Inflammatory macrophage treated with lipopolysaccharide for 4 hours (primary cell): ENCODE measurements at places on chromosomes 7 and 10.

DNA sequence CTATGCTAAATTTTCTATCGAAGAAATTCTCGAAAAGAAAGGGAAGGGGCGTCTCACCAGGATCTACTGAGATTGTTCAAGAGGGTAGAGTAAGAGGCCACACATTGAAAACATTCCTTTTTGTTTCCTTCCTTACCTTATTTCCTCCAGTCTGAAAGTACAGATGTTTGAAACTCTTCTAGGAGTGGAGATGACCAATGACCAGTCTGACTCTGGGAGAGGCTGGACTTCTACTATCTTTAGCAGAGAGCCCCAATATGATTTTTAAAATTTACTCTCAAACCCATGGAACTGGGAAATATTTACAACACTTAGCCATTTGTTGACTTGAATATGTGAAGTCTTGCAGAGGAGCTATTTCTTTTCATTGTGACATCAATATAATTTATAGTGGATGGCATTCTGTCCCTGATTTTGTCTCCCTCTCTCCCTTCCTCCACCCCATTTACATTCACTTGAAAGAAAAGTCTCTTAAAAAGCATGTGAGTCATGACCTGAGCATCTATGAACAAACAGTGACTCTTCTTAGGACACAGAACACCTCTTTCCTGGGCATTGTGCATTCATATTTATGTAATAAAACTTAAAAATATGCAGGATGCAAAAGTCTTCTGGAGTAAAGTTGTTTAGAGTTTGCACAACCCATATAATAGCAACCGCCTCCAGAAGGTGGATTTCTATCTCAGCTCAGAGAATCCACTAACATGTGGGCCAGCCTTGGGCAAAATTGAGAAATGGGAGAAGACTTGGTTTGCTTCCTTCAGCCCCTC lies 31.2 kb upstream of the BMPER start:
- DNase-seq, result no peak

GRCh38 chr7:150403376-150404171 lies 24.4 kb downstream of the ZNF775 start:
- DNase-seq, result no peak

- DNase-seq, result no peak
Measured at GRCh38 chr10:3548702-3549101, 236.3 kb downstream of the KLF6 start.

DNA sequence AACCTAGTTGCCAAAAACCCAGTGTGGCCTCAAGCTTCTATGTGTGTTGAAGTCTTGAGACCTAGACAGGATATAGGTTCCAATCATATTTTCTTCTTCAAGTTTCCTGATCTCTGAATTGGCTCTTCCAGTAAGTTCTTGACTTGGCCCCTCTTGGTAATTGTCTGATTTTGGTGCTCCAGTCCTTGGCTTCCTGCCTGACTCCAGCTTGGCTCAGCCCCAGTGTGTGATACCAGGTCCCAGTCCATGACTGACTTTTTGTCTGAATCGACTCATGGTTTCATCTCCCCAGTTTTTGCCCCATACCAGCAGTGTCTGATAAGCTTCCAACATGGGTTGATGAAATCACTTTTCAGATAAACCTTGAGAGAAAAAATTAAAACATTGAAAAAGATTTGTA lies 72.3 kb downstream of the FAS start:
- DNase-seq, result no peak

DNA sequence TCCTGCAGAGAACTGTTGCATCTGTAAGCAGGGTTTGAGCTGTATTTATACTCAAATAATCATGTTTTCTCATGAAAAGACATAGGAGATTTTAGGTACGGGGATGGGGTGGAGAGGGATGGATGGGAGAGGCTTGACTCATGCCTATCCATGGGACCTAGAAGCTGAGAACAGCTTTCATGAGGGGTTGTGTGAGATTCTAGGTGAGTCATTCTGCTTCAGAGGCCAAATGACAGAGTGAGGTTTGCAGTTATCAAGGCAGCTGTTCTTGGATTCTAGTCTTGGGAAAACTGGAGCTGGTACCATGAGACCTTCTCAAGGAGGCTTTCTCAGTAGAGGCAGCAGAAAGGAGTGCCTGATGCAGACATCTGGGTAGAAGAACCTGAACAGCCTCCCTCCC lies 746.9 kb downstream of the TYW1 start:
- no peak for DNase-seq

DNA sequence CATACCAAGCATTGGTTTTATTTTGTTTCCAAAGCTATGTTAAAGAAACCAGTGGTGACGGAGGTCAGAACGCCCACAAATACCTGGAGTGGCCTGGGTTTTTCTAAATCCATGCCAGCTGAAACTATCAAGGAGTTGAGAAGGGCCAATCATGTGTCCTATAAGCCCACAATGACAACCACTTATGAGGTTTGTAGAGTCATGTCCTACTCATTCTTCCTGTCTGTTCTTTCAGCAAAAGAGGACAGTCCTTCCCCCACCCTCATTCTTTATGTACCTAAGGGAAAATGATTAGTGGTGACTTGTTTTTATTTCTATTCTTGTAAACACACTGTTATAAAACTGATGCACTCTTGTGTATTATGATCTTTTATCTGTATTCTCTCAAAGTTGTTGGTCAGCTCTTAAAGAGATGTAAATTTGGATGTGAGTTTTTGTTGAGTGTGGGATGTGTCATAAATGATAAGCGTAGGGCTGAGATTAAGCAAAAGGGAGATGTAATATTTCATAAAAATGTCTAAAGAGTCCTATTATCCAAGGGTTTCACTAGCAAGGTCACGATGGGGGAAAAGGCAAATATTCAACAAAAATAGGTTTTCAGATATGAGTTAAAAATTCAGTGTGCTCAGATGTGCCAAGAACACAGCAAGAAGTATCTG lies 294.4 kb downstream of the BICC1 start:
- no peak for DNase-seq

DNA sequence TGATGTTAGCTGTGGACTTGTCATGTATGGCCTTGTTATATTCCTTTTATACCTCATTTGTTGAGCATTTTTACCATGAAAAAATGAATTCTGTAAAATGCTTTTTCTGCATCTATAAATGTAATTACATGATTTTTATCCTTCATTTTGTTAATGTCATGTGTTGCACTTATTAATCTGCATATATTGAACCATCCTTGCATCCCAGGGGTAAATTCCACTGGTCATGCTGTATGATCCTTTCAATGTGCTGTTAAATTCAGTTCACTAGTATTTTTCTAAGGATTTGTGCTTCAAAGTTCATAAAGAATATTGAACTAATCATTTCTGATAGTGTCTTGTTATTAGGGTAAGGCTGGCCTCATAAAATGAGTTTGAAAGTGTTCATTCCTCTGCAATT lies 31.9 kb upstream of the AHR start:
- DNase-seq, result no peak

DNA sequence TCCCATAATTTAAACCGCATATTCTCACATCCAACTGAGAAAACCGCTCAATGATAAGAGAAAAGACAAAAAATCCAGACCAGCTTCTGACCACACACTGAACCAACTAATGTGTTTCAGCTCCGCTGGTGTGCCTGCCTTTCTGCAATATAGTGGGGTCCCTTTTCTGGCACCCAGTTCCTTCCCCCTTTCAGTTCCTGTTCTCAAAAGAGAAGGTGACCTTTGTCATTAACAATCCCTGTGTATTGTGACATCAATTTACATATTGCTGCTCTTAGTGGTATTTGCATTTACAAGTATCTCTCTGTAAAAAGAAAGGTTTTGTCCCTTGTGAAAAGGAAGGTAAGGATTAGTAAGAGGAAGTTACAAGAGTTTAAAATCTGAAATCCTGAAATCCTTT lies 1.4 kb downstream of the PPP1R17 start:
- DNase-seq, result peak; percentile 91

DNA sequence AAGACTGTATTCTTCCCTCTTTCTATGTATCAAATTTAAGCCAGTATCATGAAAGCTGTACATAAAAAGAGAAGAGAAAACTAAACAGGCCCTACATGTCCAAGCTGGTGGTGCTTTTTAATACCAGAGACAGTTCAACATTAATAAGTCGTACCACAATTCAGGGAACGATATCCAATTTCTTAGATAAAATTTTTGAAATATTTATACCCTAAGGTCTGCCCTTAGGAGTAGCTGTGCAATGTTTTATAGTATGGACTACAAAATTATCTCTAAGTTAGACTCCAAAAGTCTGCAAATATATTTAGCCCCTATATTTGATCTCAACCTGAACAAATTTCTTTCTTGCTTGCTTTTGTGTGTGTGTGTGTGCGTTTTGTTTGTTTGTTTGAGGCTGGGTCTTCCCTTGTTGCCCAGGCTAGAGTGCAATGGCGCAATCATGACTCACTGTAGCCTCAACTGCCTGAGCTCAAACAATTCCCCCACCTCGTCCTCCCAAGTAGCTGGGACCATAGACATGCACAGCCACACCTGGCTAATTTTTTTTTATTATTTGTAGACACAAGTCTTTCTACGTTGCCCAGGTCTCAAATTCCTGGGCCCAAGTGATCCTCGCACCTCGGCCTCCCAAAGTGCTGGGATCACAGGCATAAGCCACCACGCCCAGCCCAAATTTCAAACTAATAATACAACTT lies 13.2 kb downstream of the ARHGAP19 start:
- peak; percentile 40 for DNase-seq

- no peak for DNase-seq
Measured at GRCh38 chr7:135789956-135790355, 41.3 kb upstream of the FAM180A start.

- DNase-seq, result no peak
Measured at GRCh38 chr7:123131556-123131955, 68.2 kb downstream of the SLC13A1 start.

GRCh38 chr7:50270531-50271018 lies 33.9 kb upstream of the IKZF1 start:
- no peak for DNase-seq

- peak; percentile 51 for DNase-seq
Measured at GRCh38 chr10:72254813-72255568, 18.7 kb upstream of the DDIT4 start.

DNA sequence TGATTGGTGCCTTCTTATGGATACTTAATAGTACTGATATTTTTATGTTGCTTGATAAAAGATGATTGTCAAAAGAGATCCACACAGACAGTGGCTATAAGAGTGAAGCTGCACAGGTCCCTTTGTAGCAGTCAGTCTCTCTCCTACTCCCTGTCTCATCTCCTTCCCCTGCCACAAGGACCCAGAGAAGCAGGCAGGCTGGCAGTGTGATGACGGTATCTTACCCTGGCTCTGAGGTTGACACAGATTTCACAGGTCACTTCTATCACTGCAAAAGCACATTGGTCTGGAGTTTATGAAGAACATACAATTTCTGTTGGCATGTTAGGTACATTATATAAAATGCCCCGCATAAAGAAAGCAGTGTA lies 64.4 kb upstream of the AHR start:
- DNase-seq, result peak; percentile 32

- peak; percentile 68 for DNase-seq
Measured at GRCh38 chr7:37390114-37390513, 58.5 kb downstream of the ELMO1 start.

DNA sequence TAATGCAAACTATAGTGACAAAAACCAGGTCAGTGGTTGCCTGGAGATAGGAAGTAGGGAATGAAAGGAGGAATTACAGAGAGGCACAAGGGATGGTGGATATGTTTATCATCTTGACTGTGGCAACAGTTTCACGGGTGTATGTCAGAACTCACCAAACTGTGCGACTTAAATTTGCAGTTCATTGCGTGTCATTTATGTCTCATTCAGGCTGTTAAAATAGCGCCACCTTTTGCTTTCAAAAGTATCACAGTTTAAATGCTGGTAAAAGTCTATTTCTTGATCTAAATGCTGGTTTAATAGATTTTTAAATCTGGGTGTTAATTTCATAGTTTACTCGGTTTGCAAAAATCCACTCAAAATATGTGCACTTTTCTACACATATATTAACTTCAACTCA lies 51.0 kb downstream of the PTTG1IP2 start:
- no peak for DNase-seq

DNA sequence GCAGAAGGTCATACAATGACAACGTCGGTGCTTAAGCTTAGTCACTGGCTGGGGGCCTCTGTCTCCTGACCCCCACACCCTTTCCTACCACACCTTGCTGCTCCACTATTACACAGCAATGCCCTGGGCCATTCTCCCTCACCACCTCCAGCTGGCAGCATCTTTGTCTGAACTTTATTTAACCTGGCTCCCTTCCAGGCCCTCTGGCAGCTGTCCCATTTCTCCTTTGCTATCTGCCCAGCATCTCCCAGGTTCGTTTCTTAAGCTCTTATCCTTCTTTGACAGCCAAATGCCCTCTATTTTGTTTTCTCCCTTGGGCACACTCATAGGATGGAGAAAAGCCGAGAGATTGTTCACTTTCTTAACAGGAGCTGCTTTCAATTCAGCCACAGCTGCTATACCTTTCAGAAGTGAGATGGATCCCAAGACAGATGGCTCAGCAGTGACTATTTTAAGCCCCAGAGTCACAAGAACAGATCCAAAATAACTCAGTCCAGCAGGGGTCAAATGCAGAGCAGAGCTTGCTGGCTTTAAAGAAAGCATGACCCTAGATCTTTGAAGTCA lies 1277.1 kb upstream of the AUTS2 start:
- DNase-seq, result no peak

GRCh38 chr7:136061433-136061832 lies 84.3 kb upstream of the MTPN start:
- DNase-seq, result no peak

GRCh38 chr7:50142425-50143017 lies 49.5 kb upstream of the ZPBP start:
- DNase-seq, result peak; percentile 59

DNA sequence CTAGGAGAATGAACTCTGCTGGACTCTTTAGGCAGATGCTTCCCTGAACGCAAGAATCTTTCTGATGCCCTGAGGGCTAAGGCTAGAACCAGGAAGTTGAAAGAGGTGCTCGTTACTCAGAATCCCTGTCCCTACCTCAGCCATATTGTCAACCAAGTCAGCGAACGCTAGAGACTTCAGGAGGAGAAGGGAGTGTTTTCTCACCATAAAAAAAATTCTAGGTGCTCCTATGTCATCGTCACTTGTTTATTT lies 359.4 kb downstream of the PRPF18 start:
- no peak for DNase-seq

DNA sequence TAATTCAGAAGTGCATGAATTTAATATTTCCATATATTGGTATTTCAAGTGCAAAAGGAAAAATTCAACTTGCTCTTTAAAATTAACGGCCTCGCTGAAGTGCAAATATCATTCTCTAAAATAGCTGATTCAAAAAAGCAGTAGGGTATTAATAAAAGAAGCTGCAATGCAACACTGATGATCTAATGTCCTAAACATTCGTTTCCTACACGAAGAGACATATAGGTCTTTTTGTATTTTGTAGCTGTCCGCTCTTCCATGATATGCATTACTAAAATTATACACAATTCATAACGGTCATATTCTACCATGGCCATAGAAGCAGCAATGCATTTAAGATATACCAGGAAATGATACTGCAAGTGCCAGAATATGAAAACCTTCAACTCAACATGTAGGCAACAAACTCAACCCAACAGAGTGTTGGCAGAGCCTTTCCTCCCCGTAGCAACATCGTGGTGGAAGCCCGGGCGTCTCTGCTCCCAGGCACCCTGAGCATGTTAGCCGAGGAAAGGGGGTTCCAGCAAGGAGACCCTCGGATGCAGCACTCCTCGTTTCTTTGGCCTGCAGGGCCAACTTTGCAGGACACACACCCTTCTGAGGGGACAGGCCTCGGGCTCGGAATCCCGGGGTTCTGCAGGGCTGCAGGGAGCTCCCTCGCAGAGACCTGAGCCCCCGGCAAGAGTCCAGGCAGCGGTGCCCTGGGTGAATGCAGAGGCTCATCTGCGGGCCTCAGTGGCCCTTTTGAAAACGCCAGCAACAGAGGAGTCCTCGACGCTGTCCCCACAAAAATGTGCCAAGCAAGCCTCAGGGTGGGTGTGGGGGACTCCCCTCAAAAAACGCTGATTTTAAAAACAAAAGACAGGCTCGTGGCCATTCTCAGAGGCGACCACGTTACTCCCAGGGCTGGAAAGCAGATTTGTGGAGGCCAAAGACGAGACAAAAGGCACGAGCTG lies 1.6 kb downstream of the FAM171A1 start:
- DNase-seq, result no peak
